ENCODE measurements at places on chromosomes 6 and 20. TPM values are rescaled to one million over a fixed set of nuclear protein-coding genes. Genes with fewer than 3 reads are reported as not detected.

The BHLHE23 gene
- polyA plus RNA-seq = 0.08 TPM

The TMEM30A gene
- 157 TPM for polyA plus RNA-seq

The AHI1 gene
- polyA plus RNA-seq = 66.6 TPM

The HMGN3 gene
- polyA plus RNA-seq = 365 TPM

The CGAS gene
- polyA plus RNA-seq = 3.2 TPM

The FRS3 gene
- 5.7 TPM for polyA plus RNA-seq

The PHF3 gene
- 69.1 TPM for polyA plus RNA-seq

DNA sequence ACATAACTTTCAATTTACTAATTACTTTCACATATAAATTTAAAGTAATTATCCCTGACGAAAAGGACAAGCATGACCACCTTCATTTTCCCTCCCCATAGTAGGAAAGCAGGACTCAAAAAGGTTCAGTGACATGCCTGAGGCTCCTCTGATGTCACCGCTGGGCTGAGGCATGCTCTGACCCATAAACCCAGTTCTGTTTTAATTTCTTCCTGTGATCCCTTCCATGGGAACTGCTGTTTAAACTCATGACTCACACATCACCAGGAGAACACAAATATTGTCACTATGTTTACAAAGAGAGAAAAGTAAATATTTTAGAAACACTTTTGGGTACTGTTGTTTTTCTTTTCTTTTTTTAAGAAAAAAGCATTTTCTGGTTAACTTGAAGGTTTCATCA lies 38.0 kb upstream of the NR2E1 start:
- no peak for DNase-seq

DNA sequence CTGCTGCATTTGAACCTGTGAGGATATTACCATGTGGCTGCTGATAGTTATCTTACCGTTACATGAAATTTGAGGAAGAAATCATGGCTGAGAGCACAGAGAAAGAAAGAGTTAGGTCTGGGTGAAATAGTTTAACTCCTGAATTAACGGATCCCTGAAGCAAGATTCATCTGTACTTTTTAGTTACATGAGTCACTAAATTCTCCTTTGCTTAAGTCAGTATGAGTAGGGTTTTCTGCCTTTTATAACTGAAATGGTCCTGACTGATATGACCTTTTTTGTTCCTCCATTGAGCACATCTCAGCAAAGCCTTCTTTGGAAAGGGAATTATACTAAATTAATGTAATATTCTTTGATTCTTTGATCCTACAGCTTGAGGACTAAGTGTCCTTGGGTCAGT lies 333.3 kb upstream of the ZFP64 start:
- DNase-seq = no peak

DNA sequence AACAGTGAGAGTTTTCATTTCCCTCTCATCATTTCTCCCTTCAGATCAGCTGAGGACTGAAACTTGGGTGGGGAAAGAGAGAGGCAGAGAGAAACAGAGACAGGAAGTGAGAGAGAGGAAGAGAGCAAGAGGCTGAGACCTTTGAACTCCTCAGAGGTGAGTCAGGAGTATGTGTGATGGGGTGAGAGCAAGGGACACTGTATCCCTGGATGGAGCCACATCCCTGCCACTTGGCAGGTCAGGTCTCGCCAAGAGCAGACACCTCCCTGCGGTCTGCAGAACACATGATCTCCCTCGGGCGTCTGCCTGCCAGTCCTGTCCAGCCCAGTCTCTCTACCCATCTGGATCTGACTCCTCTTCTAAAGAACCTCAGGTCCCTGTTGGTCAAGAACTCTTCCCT lies 62.7 kb upstream of the SYNDIG1 start:
- DNase-seq = no peak

DNA sequence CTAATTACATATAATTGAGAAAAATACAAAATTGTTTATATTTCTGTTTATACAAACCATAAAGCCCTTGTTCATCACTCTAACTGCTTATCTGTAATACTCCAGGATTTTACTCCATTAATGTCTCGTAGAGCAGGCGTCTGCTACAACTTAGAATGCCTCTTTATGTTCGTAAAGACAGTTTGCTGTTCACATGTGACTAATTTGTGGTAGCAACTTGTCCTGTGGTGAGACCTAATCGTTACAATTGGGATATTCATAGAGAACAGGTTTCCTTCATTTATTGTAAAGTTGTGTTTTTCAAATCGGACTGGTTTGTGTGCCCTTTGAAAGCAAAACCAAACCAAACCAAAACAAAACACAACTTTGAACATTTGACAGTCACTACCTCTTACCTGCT lies 149.7 kb downstream of the ASCC3 start:
- DNase-seq = no peak

DNA sequence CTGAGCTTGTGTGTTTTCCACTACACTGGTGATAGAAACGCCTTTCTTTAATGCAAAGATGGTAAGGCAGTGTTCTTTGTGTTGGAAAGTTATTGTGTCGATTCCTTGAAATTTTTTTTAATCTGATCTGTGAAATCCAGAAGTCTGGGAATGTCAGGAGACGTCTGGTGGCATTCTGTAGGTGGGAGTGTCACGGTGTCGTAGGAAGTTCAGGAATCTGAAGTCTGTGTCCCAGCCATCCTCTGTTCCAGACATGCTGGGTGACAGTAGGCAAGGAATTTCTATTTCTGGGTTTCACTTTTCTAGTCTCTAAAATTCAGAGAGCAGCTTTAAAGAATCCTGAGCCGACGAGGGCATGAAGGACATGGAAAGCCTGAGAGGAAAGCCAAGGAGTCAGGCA lies 223.8 kb downstream of the ZNF217 start:
- no peak for DNase-seq

- no peak for DNase-seq
Measured at GRCh38 chr6:14826456-14826855, 419.4 kb upstream of the JARID2 start.

DNA sequence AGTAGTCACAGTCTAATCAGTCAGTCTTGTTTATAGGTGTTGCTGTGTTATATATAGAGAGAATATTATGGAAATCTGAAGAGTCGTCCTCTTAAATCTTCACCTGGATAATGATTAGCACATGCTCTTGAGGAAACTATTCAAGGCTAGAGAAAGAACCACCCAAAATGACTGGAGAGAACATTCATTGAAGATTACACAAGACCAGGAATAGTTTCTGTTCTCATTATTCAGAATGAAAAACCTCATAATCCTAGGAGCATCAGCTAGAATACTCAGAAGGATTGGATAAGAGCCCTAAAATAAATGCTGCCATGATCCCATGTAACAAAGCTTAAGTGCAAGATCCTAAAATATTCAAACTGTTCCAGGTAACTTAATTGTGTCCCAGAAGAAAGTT lies 278.2 kb upstream of the PREP start:
- no peak for DNase-seq

GRCh38 chr6:126909493-126909892 lies 209.0 kb upstream of the RSPO3 start:
- no peak for DNase-seq

- no peak for DNase-seq
Measured at GRCh38 chr20:44908987-44909871, 631 bp upstream of the PABPC1L start.

DNA sequence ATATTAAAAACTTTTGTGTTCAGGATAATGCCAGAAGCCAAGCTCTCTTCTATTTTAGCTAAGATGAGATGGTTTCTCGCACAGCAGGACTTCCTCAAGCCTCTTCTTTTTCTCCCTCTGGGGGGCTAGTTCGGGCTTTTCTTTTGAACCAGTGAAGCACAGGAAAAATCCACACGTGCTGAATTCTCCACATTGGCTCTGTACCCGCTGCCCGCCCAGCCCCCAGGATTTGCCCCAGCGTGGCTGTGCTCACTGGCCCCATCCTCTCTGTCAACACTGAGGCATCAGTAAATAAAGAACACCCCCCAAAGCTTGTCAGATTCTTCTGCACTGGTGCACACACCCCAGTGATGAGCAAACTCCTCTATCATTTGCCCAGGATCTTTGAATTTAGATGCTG lies 232.8 kb downstream of the ZNF217 start:
- DNase-seq = no peak

- DNase-seq = no peak
Measured at GRCh38 chr20:20993372-20993771, 112.8 kb downstream of the LINC00237 start.

DNA sequence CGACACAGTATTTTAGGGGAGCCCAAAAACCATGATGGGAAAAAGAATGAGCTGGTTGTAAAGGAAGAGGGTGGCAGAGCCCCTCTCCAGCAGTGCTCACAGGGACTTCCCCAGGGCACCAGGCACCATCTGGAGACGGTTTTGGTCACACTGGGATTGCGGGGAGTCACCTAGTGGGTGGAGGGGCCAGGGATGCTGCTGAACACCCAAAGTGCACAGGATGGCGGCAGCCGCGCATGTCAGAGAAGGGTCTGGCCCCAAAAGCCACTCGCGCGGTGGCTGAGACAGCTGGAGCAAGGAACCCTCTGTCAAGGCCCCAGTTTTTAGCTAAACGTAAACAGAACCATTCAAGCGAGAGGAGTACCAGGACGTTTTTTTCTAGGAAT lies 10.8 kb downstream of the CTSZ start:
- DNase-seq = no peak

DNA sequence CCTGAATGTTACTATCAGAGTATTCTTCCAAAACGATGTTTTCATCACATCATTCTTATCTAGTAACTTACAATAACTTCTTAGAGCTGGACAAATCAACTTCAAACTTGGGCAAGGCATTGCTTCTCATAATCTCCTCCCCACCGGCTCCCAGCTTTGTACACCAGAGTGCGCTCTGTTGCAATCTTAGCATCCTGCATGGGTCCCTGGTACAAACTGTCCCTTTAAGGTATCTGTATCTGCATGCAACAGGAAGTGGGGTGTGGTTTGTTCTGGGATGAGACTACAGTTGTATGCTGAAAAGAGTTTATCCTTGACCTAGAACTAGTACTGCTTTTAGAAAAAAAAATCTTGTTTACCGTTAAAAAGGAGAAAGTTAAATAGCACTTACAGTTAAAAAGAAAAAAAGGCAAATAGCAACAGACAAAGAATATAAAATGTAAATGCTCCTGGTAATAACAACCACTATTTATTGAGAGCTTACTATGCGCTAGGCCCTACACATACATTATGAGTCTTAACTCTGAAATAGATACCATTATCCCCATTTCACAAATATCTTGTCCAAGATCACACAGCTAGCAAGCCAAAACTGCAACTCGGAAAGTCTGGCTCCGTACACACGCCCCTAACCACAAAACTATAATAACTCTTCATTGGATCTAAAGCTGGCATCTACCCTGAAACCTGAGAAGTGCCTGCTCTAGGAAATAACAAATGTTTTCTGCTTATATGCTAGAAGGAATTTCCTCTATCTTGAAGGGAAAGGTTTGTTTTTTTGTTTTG lies 9.8 kb upstream of the HECA start:
- no peak for DNase-seq

DNA sequence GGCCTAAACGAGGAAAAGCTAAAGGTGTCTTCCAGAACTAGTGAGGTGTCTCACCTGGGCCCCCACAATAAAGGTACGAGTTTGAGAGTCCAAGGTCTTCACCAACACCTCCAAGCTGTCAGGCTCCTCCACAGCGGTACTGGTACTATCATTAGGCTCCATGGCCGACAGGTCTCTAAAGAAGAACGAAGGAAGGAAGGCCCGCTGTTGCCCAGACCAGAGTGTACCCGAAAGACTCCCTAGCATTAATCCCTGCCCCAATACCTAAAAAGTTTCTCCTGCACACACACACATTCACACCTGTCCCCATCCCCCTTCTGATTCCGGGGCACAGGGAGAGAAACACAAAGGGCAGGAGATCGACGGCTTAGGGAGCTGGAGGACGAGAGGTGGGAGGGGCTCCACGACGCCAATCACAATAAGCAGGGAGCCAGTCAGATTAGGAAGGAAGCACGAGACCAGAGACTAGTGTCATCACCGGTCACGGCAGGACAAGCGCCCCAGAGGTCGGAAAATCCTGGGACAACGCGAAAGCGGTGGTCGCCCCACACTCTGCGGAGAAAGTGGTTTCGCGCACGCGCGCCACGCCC lies 764 bp downstream of the BAG6 start:
- DNase-seq = no peak

DNA sequence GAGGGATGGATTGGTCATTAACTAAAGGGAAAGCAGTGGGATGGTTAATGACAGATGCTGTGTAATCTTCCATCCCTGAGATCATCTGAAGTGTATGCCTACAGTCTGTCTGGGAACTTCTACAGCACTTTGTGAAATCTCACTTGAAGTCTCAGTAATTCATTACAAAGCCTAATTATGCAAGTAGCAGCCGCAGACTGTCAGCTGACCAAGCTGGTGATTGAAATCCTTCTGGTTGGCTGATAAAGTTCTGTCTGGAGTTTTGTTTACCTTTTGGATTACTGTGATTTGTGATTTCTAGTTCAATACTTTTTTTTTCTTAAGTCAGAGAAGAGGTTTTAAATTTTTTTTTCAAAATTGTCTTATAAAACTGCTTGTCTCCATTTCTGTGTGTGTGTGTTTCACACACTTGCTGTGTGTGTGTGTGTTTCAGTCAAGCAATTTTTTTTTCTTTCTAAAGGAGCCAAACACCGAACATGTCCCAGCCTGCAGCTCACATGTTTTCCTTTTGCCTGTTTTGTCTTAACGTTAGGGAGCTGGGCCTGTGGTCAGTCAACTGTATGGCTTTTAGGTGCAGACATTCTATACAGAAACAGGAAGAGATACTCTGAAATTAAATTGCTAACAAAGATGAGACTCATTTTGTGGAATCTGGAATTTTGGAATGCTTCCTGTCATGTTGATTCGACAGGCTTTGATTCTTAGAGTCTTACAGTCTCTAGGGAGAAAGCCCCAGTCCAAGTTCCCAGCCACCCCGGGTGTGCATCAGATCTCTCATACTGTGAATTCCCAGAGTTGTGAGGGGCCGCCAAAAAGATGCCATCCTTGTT lies 28.5 kb upstream of the ADGRF4 start:
- DNase-seq = peak; percentile 25

- DNase-seq = no peak
Measured at GRCh38 chr20:21018576-21018975, 87.6 kb downstream of the LINC00237 start.

DNA sequence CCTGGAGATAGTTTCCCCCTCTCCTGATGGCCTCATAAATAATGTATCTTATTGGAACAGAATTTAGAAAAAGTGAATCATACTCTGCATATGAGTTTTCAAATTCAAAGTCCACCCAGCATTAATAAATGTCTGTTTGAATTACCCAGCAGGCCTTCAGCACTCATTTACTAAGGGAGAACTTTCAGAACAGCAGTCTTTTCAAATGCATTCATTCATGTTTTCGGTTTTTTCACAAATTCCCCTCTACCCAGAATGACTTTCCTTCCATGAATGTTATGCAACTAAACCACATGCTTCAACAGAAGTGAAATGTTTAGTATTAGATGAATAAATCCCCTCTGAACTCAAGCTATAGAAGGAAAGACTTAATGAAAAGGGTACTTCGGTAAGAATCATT lies 92.4 kb downstream of the RTN4IP1 start:
- no peak for DNase-seq

DNA sequence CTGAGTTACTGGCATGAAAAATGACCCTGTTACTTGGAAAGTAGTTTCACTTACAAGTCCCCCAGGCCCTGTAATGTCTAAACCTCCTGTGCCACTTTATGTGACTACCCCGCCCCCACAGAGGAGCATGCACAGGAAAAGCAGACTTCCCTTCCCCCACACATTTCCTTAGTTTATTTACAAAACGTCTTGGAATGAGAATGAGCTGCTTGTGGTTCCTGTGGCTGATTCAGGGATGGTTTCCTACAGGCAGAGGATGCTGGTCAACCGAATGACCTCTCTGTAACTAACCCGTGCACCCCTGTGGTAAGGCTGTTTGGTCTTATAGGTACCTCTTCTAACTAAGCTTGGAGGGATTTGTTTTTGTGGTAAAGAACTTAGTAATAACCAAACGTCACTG lies 28.5 kb downstream of the RSPO3 start:
- DNase-seq = peak; percentile 29
